Breast epithelium (tissue), 4 donors: ENCODE measurements at places on chromosomes 3 and 15. TPM values are rescaled to one million over a fixed set of nuclear protein-coding genes. Genes with fewer than 3 reads are reported as not detected.

Gene GLDN
- 7.3 TPM for total RNA-seq

Gene SV2B
- total RNA-seq: 4.9 TPM

Gene HRG
- not detected for total RNA-seq

Gene PARP15
- total RNA-seq: 5.6 TPM

Gene FAN1
- 20.9 TPM for total RNA-seq

Gene ANKDD1A
- total RNA-seq: 7.8 TPM

Gene FOXB1
- not detected for total RNA-seq

Gene ZBTB47
- total RNA-seq: 45.2 TPM

Gene FAIM
- total RNA-seq: 31.6 TPM

Gene NT5DC2
- 26.5 TPM for total RNA-seq

Gene CAMKV
- not detected for total RNA-seq

Gene CHP1
- 290 TPM for total RNA-seq

Gene LRRC49
- 6.7 TPM for total RNA-seq

Gene CTDSPL2
- 101 TPM for total RNA-seq

Gene HYKK
- 10.9 TPM for total RNA-seq

Gene SLC27A2
- total RNA-seq: 0.96 TPM

GRCh38 chr3:152729906-152730305, 105.0 kb upstream of the P2RY1 start:
- no peak for DNase-seq

DNA sequence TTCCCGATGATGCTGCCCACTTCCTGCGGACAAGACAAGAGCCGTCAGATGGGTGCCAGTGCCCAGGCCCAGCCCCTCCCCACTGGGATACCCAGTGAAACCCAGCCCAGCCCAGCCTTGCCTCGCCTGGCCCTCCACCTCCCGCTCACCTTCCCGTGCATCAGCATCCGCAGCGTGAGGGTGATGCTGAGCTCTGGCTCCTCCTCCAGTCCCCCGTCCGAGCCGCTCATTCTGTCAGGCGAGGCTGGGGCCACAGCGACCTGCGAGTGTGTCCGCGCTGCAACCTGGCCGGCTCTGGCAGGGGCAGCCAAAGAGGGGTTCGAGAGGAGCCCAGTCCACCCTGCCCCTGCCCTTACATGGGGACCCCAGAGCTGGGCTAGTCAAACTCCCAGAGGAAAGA, 5.8 kb downstream of the GPR62 start:
- DNase-seq: no peak

DNA sequence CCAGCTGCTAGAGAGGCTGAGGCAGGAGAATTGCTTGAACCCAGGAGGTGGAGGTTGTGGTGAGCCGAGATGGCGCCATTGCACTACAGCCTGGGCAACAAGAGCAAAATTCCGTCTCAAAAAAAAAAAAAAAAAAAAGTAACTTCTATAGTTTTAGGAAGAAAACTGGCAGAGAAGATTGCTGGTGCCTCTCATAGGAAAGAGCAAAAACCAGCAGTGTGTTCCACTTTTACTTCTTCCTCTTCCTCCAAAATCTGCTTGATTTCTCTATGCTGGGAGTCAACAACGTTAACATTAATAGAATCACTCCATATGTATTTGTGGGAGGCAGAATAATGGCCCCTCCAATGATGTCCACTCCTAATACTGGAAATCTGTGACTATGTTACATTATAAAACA, 12.5 kb upstream of the NR1D2 start:
- no peak for DNase-seq

GRCh38 chr15:82543160-82543559, 2.9 kb upstream of the RPS17 start:
- no peak for DNase-seq

GRCh38 chr3:151407928-151408327, 23.4 kb upstream of the P2RY12 start:
- DNase-seq: no peak

GRCh38 chr3:108414007-108414406, 96.4 kb downstream of the MYH15 start:
- DNase-seq: no peak

DNA sequence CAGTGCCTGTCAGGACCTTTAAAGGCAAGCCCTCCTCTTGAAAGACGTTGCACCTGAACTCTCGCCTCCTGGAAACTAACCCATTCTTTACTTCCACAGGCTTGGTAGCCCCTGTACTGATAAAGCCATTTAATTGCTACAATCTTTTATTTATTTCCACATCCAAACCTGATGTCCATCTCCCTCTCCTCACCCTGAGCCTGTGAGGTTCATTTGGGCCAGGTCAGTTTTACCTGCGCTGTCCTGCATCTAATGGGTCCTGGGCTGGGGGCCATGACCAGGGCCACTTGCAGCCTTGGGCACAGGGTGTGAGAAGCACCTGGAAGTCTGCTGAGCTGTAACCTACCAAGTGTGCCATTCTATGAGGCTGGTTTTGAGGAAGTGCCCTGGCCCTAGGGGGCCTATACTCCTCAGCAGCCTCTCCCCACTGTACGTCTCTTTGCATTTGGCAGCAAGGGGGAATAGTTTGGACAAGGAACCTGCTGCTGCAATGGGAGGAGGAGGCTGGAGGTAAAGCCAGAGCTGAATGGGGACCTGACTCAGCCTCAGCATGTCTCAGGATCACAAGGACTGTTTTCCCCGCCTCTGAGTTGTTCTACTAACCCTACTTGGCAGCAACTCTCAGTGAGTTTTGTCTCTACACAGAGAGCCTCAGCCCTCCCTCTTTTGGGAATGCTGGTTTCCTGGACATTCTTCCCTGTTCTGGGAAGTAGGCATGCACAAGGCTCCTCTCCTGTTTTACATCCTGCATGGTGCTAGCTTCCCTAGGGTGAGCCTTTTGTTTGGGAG, 53.8 kb downstream of the WDR76 start:
- DNase-seq: no peak

DNA sequence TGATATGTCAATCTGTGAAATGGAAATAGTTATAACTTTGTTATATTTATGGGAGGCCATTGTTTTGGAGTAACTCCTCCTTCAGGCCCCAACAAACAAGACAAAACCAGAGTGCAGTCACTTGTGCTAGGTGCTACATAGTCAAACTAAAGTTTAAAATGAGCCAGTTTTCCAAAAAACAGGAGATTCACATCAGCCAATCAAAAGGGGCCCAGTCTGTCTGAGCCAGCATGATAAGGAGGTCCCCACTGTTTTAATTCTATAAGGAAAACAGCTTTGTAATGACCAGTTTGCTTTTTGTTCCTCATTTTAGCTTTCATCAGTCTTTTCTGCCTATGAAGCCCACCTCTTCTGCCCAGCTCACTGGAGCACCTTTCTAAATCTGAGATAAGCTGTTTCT, 94.7 kb upstream of the SLC7A14 start:
- no peak for DNase-seq

DNA sequence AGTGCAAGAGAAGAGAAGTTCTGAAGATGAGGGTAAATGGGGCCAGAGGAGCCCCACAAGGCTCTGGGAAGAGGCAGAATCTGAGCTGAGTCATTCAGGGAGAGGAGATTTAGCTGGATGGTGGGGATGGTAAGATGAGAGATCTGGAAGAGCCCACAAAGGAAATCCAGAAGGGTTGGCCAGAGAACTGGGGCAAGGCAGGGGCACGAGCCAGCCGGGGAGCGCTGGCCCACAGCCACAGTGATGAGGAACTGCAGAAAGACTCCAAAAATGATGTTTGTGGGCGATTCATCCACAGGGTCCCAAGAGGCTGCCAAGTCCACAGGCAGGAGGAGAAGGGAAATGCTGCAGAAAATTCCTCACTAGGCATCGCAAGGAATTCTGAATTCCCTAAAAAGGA, 75.9 kb upstream of the ATP2B2 start:
- DNase-seq: peak; percentile 51

GRCh38 chr3:156957715-156958114, 131.6 kb downstream of the LEKR1 start:
- no peak for DNase-seq

DNA sequence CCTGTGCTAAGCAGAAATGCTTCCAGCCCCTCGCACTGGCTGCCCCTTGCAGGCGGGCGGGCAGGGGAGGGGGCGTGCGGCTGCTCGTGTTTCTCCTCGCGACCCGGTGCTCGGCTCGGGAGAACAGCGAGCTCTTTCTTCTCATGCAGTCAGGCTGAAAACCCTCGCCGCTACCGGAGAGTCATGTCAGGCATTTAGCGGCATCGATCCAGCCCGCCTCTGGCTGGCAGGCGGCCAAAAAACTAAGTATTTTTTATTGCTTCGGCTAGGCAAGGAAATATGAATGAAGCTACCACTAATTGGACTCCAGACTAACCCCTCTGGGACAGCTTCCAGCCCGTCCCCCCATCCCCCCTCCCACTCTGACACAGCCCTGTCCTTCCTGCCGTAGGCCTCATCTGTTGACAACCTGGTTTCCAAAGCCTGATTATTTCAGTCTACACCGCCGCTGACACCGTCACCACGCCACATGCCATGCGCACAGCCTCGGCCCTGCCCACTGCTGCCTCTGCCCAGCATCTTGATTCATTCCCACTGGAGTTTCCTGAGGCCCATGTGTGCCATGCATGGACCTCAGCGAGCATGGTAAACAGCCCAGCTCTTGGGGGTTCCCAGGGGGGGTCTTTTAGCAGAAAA, 35.3 kb downstream of the TLE3 start:
- DNase-seq: peak; percentile 93

DNA sequence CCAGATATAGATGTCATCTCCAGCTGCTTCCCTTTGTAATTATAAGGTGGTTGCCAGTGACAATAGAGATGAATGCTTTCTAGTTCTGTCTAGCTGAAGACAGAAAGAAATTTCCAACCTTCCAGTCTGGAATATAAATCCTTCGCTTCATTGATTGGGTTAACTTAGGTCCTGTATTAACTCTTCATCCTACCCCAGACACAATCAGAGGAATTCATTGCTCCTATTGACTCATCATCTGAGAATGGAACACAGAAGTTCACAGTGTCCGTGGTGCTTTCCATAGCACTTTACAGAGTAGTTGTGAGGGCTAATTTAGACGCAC, 241.4 kb downstream of the NFKBIZ start:
- no peak for DNase-seq

GRCh38 chr15:30979457-30979856, 12.0 kb downstream of the MTMR10 start:
- no peak for DNase-seq

- DNase-seq: no peak
Observed at GRCh38 chr3:50474717-50475116, 28.7 kb downstream of the CACNA2D2 start.

GRCh38 chr3:56624725-56625124, 58.3 kb downstream of the TASOR start:
- no peak for DNase-seq

GRCh38 chr15:69532856-69533255, 80.2 kb downstream of the RPLP1 start:
- DNase-seq: no peak

DNA sequence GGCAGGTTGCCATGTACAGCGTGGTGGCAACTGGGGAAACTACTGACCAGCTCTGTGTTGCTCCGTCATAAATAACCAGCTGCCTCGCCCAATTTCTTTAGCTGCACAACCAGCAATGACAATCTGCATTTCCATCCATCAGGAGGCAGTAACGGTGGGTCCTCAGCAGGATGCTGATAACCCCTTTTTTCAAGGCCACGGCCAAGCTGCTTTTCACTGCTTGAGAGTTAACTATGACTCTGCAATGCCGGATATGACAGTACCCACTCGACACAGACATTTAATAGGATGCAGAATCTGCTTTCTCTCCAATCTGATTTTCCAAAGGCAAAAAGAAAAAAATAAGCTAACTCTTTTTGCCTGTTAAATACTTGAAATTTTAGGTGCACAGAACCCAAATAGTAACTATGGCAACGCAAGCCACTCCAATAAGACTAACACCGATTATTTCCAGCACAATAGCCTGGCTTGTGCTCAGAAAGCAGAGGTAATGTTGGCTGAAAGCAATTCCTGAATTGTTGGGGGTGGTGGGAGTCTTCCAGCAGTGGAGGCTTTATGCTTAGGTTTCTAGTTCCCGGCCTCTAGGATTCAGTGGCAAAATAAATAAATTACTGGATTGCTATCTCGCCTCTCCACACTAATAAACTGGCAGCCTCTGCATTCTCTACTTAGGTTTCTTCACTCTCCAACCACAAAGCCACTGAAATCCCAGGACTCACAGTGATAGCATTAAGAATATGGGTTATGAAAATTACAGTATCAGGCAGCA, 31.2 kb upstream of the SRGAP3 start:
- no peak for DNase-seq

- DNase-seq: no peak
Observed at GRCh38 chr3:16467393-16467792, 46.1 kb downstream of the RFTN1 start.

DNA sequence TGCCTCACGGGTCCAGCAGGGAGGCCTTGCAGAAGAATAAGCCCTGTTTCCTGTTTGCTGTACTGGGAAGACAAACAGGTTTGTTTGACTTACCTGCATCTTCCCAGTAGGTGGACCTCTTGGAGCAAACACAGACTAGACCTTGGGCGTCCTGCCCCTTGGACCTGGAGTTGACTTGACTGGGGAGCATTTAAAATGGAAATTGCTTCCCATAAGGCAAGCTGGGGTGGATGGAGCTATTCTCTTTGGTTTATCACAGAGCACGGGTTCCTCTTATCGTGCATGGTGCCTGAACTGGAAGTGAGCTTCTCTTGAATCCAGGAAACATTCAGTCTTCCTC, 151.4 kb downstream of the RPLP1 start:
- no peak for DNase-seq

GRCh38 chr15:89367485-89368451, 33.1 kb upstream of the POLG start:
- DNase-seq: no peak

DNA sequence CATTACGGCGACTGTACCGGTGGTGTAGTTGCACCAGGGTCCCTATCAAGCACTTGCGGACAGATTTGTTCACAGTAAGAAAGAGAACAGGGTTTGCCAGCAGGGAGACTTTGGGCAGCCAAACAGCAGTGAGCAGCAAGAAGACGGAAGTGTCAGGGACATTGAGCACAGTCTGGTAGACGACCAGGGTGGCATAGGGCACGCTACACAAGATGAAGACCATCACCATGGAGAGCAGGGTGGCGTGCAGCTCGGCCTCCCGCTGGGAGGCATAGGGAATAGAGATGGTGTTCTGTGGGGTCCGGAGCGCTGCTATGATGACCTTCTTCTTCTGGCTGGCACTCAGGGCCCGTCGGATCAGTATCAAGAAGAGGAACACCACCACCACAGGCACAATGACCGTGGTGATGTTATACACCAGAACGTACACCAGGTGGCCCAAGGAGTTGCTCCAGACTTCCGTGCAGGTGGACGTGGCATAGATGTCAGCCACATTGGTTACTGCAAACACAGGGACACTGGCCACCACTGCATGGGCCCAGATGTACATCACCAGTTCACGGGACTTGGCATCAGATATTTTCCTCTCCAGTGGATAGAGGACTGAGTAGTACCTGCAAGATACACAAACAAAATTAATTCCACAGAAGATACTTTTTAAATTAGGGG, 19.1 kb upstream of the FSIP1 start:
- DNase-seq: no peak

DNA sequence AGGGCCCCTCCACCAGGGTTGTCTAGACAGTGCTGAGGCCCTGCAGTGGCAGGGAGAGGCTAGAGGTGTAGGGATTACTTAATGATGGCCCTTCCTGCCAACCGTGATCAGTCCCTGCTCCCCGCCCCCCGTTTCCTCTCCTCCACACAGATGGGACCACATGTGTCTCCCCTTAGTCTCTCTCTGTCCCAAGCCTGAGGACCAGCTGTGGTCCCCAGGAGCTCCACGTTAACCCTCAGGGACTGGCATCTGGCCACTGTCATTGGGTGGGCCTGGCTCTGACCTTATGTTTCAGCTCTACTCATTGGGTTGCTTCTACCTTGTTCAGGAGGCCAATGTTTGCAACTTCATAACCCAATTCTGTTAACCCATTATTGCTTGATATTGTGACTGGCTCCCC, 6.0 kb upstream of the ALPK3 start:
- no peak for DNase-seq
